Activated CD4-positive, alpha-beta T cell treated with anti-CD3 and anti-CD28 coated beads, Interleukin-2, amount 10 ng/mL, durations not matched to agents 7 days and 5 days (primary cell): ENCODE measurements at places on chromosomes 4 and X. TPM values are rescaled to one million over a fixed set of nuclear protein-coding genes. Genes with fewer than 3 reads are reported as not detected.

GRCh38 chrX:129786210-129786651 is 6.5 kb downstream of the SASH3 start:
- H3K27me3 ChIP-seq, result no peaks in the 10 kb centered on the region
- peak overlapping the region; percentile 69 for H3K4me3 ChIP-seq
- peaks cover 53% of the 10 kb centered on the region for H3K4me1 ChIP-seq
- no peak for DNase-seq
- H3K36me3 ChIP-seq, result peaks cover 73% of the 10 kb centered on the region

The SYTL4 gene
- not detected for total RNA-seq

GRCh38 chrX:47751670-47752069 is 85.0 kb upstream of the ZNF81 start:
- no peaks in the 10 kb centered on the region for H3K36me3 ChIP-seq
- no peak overlapping the region for H3K4me3 ChIP-seq
- no peaks in the 10 kb centered on the region for H3K27me3 ChIP-seq
- no peak overlapping the region for H3K27ac ChIP-seq
- peak; percentile 23 for DNase-seq

DNA sequence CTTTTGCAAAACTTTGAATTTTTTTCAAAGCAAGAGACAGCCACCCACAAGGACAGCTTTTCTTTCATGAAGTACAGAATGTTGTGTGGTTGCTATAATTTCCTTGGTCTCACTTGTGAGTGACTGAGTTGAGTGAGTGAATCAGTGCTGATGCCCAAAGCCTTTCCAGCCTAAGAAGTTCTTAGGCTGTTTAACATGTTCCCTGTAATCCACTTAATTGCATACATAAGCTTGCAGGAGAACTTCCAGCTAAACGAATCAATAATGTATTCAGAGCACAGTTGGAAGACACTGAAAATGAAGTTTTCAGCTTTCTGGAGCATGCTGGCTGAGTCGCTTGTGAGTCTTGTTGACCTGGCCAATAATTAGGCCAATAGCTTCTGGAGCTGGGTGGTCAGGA is 42.0 kb upstream of the GK2 start:
- DNase-seq, result no peak
- H3K4me3 ChIP-seq, result no peak overlapping the region
- H3K27ac ChIP-seq, result no peak overlapping the region
- no peaks in the 10 kb centered on the region for H3K36me3 ChIP-seq
- no peaks in the 10 kb centered on the region for H3K27me3 ChIP-seq
- no peaks in the 10 kb centered on the region for H3K4me1 ChIP-seq

The F11 gene
- total RNA-seq, result not detected

The TMEM154 gene
- 28.4 TPM for total RNA-seq

The SLC2A9 gene
- 1.5 TPM for total RNA-seq

- no peaks in the 10 kb centered on the region for H3K4me1 ChIP-seq
- DNase-seq, result no peak
- no peaks in the 10 kb centered on the region for H3K27me3 ChIP-seq
Measured at GRCh38 chrX:38368774-38369173, 16.4 kb downstream of the OTC start.
